Fibroblast of skin of left biceps (primary cell): ENCODE measurements at places on chromosomes 12 and 14.

- no peak for DNase-seq
These were observed 20.2 kb downstream of the FGD4 start for GRCh38 chr12:32419520-32419960.

DNA sequence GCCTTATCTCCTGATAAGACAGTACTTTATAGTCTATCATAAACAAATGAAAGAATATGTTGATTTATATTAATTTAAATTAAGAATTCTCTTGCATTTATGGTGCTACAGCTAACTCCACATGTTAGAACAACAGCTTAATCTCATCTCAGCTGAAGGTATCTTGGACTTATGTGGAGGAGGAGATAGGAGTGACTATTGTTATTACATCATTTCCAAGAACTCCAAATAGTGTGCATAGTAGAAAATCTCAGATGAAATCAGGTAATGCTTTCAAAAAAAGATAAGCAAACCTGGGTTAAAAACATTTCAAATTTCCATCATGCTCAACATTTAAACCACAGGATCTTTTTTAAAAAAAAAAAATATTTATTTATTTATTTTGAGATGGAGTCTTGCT, 31.3 kb upstream of the ISM2 start:
- no peak for DNase-seq

GRCh38 chr12:112839386-112839972, 47.9 kb downstream of the RPH3A start:
- DNase-seq: no peak

DNA sequence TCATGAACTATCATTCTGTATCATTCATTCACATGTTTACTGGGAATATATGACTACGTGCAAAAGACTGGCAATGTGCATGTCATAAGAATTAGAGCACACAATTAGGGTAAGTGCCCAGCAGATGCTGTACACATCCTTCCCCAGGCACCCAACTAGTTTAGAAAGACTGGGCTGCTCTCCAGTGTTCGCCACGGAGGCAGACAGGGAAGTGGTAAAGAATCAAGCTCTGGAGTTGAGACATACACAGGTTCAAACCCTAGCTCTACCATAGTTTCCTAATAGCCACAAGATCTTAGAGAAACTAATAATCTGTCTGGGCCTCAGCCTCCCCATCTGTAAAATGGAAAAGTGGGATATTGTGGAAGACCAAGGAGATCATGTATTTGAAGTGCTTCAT, 6.8 kb downstream of the TMCC3 start:
- DNase-seq: no peak

DNA sequence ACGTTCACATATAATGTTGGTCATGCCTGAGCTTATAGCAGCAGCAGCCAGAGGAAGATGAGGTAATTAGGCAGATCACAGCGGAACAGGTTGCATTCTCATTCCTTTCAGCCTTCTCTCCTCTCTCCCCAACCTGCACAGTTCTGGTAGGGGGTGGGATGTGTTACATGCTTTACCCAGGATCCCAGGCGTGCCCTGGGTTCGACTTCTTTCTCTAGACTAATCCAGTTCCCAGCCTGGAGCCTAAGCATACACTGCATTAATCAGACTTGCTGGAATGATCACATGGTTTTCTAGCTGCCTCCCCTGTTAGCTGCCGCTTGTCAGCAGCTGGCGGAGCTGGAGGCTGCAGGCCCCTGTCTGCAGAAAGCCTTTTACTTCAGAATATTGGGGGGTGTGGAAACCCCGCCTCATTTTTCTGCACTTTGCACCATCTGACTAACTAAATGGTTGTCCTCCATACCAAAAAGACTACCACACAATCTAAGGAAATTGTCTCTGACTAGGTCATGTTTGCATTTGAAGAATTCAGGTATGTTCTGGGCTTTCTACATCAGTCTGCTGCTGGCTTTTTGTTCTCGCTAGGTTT, 46.0 kb upstream of the EVL start:
- no peak for DNase-seq

DNA sequence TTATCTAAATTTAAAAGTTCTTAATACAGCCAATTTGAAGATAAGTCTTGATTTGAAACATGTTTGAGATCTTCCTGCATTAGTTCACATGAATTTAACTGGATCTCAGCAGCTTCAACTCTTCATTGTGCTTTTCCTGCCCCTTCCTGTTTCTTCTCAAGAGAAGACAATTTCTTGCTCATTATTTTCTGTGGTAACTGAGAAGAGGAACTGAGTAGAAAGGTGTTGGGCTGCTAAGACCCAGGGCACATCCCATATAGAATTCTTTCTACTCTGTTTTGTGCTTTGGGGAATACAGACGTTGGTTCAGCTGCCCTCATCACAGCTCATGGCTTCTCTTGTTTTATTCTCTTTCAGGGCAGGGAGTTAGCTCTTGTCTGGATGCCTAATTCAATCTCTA, 110.2 kb downstream of the SNAPC1 start:
- no peak for DNase-seq

DNA sequence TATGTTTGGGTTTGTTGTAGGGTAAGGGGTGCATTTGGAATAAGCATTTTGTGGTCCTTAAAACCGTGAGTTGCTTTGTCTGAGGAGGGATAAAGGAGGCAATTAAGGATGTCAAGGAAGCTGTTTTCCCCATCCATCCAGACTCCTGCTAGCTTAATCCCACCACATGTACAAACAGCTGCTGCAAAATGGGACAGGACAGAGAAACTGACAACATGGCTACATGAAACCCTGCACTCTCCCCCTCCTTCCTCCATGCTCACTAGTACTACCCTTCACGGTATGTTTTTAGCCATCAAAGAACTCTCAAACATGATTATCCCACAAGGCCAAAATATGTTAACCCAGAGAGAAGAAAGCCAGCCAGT, 20.6 kb downstream of the ST8SIA1 start:
- DNase-seq: no peak

- DNase-seq: no peak
These were observed 283.5 kb upstream of the DIO2 start for GRCh38 chr14:80494769-80495168.

GRCh38 chr12:105256011-105256410, 20.0 kb upstream of the APPL2 start:
- DNase-seq: no peak

DNA sequence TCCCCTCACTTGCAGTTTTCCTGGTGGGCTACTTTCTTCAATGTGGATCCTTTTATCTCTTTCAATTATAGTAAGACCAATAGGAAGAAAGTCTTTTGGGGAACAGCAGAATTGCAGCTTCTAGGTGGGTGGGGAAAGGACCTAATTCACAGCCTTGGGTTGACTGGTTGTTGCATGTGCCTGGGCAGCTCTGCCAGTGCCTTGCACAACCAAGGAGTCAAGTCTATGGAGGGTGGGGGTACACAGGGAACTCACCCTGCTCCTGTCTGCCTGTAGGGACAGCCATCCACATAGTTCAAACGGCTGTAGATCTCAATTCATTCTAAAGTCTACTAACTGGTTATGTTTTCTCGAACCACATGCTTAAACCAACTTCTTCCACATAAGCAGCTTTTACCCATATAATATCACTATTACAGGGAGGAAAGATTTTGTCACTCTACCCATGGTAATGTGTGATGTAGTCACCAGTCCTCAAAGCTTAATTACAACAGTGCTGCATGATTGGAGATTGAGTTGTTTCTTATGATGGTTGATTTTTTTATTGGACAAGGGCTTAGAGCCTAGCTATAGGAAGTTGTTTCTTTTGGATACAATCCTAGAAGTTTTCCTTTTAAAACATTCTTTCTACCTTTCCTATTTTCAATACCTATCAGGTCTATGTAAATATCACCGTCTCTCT, 117.7 kb upstream of the FRMD6 start:
- DNase-seq: no peak

DNA sequence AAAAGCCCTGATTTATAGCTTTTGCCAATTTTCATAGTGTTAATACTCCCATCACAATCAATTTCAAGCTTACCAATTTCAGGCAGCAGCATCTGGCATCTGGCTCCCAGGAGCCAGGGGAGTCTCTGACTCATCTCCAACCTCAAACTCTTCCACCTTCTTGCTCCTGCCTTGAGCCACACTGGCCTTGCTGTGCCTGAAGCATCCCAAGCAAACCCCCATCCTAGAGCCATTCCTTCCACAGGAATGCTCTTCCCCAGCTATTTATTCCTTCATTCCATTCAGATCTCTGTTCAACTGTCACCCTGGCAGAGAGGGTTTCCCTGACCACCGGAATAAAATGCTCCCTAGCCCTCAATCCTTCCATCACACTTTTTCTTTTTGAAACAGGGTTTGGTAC, 13.9 kb upstream of the PPP1CC start:
- no peak for DNase-seq

- DNase-seq: no peak
These were observed 153.5 kb upstream of the USP15 start for GRCh38 chr12:62106547-62107185.

DNA sequence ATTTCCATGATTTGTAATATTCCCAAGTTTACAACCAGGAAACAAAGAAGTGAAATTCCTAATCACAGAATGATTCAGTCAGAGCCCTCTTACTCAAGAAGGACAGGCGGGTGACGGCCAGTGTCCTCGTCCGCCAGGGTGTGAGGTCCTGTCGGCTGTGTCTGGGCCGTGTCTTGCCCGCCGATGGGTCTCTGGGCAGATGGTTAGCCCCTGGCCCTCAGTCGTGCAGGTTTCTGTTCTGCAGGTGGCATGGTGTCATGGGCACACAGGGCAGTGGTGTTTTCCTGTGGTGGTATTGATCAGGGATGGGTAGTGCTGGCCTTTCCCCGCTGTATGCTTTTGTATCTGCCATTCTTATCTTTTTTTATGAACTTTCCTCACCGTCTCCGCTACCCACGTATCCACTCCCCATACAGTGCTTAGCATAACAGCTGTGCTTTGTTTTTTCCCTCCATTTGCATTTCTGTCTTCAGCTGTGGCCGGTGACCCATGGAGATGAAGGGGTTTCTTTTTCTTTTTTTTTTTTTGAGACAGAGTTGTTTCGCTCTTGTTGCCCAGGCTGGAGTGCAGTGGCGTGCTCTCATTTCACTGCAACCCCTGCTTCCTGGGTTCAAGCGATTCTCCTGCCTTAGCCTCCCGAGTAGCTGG, 100.7 kb downstream of the TSPAN9 start:
- DNase-seq: no peak

DNA sequence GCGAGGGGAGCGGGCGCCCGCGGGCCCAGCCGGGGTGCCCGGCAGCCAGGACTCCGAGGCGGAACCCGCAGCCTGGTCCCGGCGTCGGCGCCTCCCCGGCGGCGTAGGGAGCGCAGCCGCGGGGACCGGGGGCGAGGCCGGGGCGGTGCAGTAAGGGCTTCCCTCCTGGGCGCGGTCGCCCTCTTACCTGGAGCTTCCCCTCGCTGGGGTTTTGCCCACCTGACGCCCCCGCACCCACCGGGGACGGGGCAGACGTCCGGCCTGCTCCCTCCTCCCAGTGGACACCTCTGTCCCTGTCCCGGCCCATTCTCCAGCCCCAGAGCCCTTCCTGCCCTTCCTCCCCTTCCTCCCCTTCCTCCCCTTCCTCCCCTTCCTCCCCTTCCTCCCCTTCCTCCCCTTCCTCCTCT, 413 bp upstream of the TUBA1C start:
- DNase-seq: no peak

DNA sequence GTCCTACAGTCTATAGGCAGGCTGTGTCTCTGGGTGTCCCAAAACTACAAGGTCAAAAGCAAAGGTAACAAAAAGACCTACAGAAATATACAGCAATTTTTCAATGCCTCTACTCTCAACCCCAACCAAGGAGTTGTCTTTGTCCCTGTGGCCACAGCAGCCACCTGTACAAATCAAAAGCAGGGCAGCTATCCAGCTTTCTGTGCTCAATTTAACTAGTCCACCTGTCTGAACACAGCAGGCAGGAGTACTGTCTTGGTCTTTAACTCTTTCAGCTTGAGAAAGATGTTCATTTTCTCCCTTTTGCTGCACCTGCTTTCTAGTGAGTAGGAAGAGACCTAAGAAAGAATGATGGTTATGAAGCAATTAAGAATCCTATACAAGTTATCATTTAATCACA, 19.7 kb downstream of the GDF11 start:
- no peak for DNase-seq

DNA sequence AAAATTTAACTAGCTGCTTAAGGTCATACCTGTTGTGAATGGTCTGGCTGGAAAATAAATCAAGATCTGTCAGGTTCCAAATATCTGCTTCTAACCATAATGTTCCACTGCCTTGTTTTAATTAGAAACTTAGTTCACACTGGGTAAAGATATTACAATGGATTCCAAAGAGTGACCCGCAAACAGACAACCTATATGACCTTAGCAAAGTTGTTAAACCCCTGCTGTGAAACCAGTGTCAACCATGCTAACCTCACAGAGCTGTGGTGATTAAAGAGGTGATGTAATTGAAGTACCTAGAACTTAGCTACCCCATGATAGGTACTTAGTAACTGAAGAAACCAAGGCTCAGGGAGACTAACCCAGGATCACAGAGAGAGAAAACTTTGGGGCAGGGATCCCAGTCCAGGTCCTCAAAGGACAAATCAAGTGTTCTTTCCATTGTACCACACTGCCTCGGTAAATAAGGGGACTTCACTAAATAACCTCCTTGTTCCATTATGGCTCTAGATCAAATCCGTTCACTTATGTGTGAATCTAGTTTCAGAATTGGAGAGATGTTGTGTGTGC, 2.2 kb downstream of the GUCY2C start:
- DNase-seq: no peak

DNA sequence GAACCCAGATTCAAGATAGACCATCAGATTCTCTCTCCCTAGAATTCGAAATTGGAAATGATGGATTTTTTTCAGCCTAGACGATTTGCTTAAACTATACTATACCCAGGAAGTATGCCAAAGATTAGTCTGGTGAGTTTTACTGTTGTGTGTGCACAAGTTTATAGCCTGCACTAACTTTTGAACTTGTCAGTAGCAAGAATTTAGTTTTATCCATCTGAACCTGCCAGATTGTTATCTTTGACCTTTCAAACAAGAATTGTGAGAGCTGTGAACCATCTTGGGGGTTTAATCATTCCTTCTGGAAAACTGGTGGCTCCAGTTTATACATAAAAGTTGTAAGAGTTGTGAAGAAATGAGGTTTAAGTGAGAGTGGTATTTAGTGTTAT, 243.5 kb upstream of the DAAM1 start:
- DNase-seq: no peak

DNA sequence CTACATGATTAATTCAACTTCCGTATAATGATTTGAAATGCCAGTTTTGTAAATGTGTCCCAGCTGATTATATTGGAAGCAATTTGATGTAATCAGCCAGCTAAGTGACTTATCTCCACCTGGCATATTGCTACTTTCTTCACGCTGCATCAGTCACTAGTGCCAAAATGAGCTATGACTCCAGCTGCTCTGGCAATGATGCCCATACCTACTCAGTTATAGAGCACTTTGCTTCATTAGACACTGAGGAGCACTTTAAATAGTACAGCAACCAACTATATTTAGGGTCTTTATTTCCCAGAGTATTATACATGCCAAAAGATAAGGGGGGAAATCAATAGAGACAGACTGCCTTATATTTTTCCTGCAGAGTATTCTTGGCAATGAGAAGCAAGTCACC, 67.9 kb upstream of the LIN7A start:
- DNase-seq: no peak

DNA sequence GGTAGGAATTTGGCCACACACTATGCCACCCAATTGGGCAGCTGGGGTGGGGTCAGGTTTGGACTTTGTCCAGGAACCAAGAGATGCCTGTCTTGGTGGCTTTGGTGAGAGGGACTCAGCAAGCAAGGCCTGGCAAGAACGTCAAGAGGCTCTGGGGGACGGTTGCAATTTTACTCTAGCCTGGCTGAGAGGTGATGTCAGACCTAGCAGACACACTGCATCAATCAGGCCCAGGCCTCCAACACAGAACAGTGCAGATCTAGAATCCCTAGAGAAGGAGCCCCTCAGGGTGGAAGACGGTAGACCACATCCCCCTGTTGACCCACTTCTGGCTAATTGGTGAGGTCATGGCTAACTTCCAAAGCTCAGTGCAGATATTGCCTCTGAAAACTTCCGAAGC, 1.6 kb upstream of the UNC119B start:
- no peak for DNase-seq
